ENCODE measurements at places on chromosomes 4 and X. TPM values are rescaled to one million over a fixed set of nuclear protein-coding genes. Genes with fewer than 3 reads are reported as not detected.

DNA sequence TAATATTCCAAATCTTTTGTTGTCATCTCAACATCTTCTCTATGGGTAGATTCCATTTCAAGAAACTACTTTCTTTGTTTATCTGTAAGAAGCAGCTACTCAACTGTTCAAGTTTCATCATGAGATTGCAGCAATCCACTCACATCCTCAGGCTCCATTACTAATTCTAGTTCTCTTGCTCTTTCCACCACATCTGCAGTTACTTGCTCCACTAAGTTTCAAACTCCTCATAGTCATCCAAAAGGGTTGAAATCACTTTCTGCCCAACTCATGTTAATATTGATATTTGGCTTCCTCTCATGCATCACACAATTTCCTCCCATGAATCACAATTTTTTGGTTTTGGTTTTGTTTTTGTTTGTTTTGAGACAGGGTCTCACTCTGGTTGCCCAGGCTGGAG lies 35.7 kb downstream of the ADH5 start:
- DNase-seq = no peak

- DNase-seq = no peak
These were observed 60.0 kb downstream of the SMC1A start for GRCh38 chrX:53362449-53362848.

DNA sequence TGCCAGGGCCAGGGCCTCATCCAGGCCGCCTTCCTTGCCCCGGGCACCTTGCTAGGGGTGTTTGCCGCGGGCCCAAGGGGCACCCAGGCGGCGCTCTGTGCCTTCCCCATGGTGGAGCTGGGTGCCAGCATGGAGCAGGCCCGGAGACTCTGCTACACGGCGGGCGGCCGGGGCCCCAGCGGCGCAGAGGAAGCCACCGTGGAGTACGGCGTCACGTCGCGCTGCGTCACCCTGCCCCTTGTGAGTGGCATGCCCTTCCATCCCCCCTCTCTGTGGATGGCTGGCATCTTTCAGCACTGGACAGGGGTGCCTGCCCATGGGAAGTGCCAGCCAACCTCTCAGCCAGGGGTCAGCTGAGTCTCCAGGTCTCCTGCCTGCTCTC lies 3.6 kb downstream of the PLXNB3 start:
- DNase-seq = no peak

- no peak for DNase-seq
These were observed 589.4 kb downstream of the ANKRD50 start for GRCh38 chr4:124123181-124123580.

The TET2 gene
- 24.6 TPM for total RNA-seq

The F8A3 gene
- total RNA-seq = 10.8 TPM

GRCh38 chr4:110484029-110484428 lies 8.1 kb downstream of the ENPEP start:
- no peak for DNase-seq

DNA sequence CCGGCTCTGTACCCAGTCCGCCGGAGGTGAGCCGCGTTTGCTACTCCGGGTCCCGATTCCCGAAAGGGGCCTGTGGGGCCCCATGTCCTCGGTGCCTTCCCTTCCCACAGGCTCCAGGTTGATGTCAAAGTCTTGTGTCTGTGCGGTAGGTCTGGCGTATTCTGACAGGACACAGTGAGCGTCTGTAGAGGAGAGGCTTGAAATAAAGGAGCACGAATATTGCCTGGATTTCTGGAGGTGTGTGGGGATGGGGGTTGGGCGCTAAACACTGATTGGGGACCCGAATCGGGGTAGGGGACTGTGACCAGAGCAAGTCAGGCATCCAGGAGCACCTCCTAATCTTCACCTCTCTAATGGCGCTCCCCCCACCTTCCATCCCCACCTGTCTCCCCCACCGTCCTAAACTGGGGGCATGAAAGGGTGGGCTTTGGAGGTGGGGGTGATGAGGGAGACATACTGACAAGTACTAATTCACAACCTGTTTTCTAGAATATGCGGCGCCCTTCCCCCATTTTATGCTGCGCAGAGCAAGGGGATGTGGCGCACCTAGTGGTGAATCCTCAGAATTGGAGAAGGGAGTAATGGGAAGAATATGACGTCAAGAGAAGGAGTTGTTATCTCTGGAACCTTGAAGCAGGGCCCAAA lies 855 bp downstream of the GPRASP2 start:
- no peak for DNase-seq

DNA sequence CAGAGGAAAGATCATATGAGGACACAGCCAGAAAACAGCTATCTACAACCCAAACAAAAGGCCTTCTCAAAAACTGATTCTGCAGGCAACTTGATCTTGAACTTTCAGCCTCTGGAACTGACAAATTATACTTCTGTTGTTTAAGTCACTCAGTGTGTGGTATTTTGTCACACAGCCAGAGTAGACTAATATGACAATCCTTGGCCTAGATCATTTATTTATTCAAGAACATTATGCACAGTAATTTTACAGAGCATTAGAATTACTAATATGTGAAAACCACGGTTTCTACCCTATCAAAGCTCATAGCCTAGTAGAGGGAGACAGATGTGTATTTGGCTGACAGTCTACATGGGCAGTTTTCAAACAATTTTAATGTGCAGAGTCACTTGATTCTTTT lies 167.8 kb upstream of the PCDH18 start:
- no peak for DNase-seq

GRCh38 chr4:119100655-119101054 lies 35.0 kb upstream of the MYOZ2 start:
- no peak for DNase-seq

The NPFFR2 gene
- total RNA-seq = not detected

- no peak for DNase-seq
These were observed 13.4 kb upstream of the SLC2A9 start for GRCh38 chr4:10034612-10035104.

- DNase-seq = no peak
These were observed 44.6 kb downstream of the C4orf50 start for GRCh38 chr4:5973486-5974220.

The CT47C1 gene
- not detected for total RNA-seq

DNA sequence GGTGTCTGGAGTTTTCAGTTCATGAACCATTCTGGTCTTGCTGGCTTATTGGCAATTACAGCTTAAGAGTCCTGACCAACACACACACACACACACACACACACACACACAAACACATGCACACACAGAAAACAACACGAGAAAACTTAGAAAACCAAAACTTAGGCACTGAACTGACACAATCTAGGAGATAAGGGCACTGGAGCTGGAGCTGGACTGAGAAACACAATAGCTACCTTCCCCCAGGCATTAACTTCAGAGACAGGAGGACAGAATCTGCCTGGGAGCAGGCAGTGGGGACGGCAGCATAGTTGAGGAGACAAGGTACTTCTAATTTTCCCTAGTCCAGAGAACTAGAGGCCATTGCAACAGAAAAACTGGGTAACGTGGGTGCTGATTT lies 62.3 kb downstream of the LNX1 start:
- no peak for DNase-seq

- no peak for DNase-seq
These were observed 7.1 kb upstream of the TLR2 start for GRCh38 chr4:153676984-153677383.
